ENCODE measurements at places on chromosomes 7 and 10. TPM values are rescaled to one million over a fixed set of nuclear protein-coding genes. Genes with fewer than 3 reads are reported as not detected.

- DNase-seq, result no peak
- no peak overlapping the region for H3K4me3 ChIP-seq
- H3K27me3 ChIP-seq, result no peaks in the 10 kb centered on the region
- H3K36me3 ChIP-seq, result no peaks in the 10 kb centered on the region
- no peaks in the 10 kb centered on the region for H3K4me1 ChIP-seq
These were observed 68.8 kb downstream of the DGKB start for GRCh38 chr7:14833707-14834106.

BMPR1A gene
- 10.0 TPM for total RNA-seq

UCMA gene
- total RNA-seq, result not detected

DNA sequence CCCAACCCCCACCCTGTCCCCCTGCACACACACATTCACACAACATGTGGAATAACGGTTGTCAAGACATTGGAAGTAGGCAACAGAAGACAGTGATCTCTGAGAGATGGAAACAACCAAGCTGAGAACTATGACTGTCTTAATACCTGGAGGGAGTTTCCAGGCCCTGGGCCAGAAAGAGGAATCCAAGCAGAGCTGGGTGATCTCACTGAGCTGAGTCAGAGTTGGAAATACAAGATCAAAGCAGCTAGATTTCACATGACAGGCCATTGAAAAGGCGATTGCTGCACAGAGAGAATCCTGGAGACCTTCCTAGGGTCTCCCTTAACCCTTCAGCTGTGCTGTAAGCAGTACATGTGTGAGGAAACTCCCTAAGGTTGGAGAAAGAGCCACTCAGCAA is 165.8 kb upstream of the PRSS1 start:
- H3K27ac ChIP-seq, result no peak overlapping the region

DNA sequence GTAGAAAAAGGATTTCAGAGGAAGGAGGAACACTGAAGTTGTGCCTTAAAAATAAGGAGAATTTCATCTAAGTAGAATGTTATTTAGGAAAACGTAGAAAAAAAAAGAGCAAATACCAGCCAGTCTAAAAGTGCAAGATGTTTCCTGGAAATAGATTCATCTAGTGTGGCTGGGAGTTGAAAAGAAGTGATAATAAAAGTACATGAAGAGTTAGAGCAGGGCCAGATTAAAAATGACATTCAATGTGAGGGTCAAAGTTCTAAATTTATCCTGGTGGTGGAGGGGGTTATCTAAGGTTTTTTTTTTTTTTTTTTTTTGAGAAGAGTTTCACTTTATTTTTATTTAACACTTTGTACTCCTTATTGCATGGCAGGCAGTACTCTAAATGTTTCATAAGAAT is 289.3 kb downstream of the MDFIC start:
- no peaks in the 10 kb centered on the region for H3K36me3 ChIP-seq
- no peaks in the 10 kb centered on the region for H3K27me3 ChIP-seq
- no peak overlapping the region for H3K27ac ChIP-seq
- no peaks in the 10 kb centered on the region for H3K4me1 ChIP-seq
- DNase-seq, result no peak

DNA sequence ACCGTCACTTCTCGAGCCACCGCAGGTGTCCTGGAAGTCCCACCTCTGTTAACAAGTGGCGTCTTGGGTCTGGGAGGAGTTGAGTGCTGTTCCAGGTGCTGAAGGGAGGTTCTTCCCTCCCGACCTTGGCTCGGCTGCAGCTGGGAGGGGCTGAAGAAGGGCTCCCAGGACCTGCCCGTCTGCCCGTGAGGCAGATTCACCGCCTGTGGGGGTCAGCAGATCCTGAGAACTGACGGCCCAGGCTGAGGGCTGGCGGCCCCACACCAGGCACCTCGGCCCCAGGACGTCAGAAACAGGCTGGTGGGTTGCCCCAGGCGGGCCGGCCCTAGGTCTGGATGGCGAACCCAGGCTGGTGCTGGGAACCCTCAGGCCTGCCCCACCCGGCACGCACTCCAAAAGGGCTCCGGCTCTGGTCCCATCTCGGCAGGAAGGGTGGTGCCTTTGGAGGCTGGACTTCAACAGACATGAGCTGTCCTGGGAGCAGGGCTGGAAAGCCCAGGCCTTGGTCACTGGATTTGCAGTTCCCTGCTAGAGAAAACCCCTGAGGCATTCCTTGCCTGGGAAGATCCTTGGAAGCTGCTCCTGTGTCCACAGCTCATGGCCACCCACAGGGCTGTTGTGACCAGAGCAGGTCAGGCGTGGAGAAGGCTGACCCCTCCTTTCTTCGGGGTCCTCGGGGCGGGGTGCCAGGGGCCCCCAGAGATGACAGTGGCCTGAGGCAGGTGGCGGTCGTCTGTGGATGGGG is 42.6 kb upstream of the CFAP46 start:
- H3K27ac ChIP-seq, result no peak overlapping the region
- no peaks in the 10 kb centered on the region for H3K36me3 ChIP-seq
- no peak overlapping the region for H3K4me3 ChIP-seq
- DNase-seq, result peak; percentile 68
- H3K4me1 ChIP-seq, result peaks cover 8% of the 10 kb centered on the region

CREB5 gene
- 56.2 TPM for total RNA-seq

DNA sequence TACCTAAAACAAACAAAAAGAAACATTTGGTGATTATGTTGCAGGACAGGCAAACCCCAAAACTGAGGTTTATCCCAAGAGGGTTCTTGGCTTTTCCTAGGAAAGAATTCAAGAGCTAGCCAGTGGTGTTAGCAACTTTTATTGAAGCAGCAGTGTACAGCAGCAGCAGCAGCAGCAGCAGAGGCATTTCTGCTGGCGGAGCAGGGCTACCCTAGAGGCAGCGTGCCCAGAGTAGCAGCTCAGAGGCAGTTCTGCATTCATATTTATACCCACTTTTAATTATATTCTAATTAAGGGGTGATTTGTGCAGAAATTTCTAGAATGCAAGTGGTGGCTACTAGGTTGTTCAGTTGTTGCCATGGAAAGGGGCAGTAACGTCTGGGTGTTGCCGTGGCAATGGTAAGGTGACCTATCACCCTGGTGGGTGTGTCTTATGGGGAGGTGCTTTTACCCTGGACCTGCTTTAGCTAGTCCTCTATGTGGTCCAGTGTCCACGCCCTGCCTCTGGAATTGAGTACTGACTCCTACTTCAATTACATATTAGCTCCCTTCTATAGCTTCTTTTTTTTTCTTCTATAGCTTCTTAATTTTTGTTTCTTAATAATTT is 53.9 kb downstream of the VCL start:
- no peak for DNase-seq
- H3K36me3 ChIP-seq, result no peaks in the 10 kb centered on the region
- no peak overlapping the region for H3K27ac ChIP-seq
- no peak overlapping the region for H3K4me3 ChIP-seq
- peaks cover 65% of the 10 kb centered on the region for H3K4me1 ChIP-seq
- H3K27me3 ChIP-seq, result no peaks in the 10 kb centered on the region

DNA sequence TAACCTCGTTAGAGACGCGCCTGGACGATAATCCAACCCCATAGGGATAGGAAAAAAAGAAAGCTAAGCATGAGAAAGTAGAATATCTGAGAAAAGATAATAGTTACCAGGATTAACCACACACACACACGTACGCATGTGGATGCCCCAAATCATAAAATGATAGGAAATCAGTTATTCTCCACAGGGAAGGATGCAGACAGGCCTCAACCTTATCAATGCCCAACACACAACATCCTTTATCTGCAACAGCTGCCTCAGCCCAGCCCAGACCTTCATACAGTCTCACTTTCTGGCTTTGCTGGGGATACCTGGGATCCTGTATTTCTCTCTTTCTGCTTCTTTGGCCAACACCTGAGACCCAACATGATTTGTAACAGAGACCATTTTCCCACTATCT is 123.0 kb downstream of the NOC3L start:
- H3K27me3 ChIP-seq, result no peaks in the 10 kb centered on the region
- H3K4me3 ChIP-seq, result no peak overlapping the region
- DNase-seq, result no peak
- H3K36me3 ChIP-seq, result no peaks in the 10 kb centered on the region

DNA sequence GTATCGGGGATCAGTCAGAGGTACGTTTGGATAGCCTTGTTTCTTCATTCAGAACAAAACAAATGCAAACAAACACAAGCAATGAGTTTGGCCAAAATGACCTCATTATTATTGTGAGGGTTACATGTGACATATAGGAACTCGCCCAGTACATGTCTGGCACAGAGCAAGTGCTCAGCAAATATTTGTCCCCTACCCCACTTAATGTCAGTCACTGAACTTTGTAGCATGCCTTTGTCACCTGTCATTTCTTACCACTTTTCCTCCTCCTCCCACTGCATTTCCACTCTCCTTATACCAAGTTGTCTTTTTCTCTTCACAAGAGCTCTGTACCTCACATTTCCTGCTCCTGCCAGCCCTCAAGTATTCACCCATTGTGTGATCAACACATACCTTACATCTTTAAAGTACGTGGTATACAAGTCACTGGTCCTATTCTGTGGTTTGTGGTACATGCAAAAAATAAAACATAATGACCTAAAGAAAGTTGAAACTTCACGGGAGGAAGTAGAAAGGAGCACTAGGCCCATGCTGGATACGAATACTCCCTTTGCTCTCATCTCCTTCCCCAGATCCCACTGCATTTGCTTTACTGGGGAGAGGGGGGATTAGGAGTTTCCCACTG is 236.0 kb downstream of the INHBA start:
- H3K27me3 ChIP-seq, result no peaks in the 10 kb centered on the region
- DNase-seq, result no peak
- H3K36me3 ChIP-seq, result no peaks in the 10 kb centered on the region

GRCh38 chr7:71198887-71199286 is 66.9 kb downstream of the GALNT17 start:
- H3K4me1 ChIP-seq, result no peaks in the 10 kb centered on the region
- no peaks in the 10 kb centered on the region for H3K36me3 ChIP-seq
- H3K27me3 ChIP-seq, result no peaks in the 10 kb centered on the region
- no peak overlapping the region for H3K27ac ChIP-seq

OPALIN gene
- total RNA-seq, result not detected

- no peaks in the 10 kb centered on the region for H3K36me3 ChIP-seq
- H3K4me1 ChIP-seq, result no peaks in the 10 kb centered on the region
- no peak overlapping the region for H3K4me3 ChIP-seq
These were observed 147.9 kb upstream of the FAM20C start for GRCh38 chr7:44541-44896.

DNA sequence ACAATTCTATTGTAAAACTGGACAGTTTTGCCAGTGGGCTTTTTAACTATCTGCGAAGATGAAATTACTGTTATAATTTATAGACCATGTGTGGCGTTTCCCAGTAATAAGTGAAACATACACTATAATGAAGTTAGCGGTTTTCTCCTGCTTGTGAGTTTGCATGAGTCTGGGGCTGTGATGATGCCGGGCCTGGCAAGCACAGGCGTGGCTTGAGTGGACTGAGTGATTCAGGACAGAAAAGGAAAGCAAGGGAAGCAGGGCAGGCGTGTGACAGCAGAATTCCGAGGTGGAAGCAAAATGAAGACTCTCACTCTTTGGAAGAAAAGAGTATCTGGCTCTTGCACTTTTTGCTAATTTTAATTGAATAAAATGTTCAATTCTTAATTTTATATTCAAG is 90.5 kb downstream of the CUL1 start:
- no peaks in the 10 kb centered on the region for H3K27me3 ChIP-seq
- peaks cover 96% of the 10 kb centered on the region for H3K36me3 ChIP-seq
- no peak for DNase-seq
- H3K4me3 ChIP-seq, result no peak overlapping the region
- no peaks in the 10 kb centered on the region for H3K4me1 ChIP-seq

- H3K36me3 ChIP-seq, result no peaks in the 10 kb centered on the region
- no peak for DNase-seq
- no peak overlapping the region for H3K27ac ChIP-seq
- H3K4me1 ChIP-seq, result no peaks in the 10 kb centered on the region
- no peaks in the 10 kb centered on the region for H3K27me3 ChIP-seq
These were observed 624.7 kb upstream of the IGFBP3 start for GRCh38 chr7:46545790-46546189.

GRCh38 chr7:155259866-155260497 is 37.7 kb upstream of the INSIG1 start:
- no peaks in the 10 kb centered on the region for H3K27me3 ChIP-seq
- H3K4me1 ChIP-seq, result no peaks in the 10 kb centered on the region
- peak; percentile 72 for DNase-seq
- no peak overlapping the region for H3K4me3 ChIP-seq
